EH (cell line): ENCODE measurements at places on chromosomes 11 and 22.

DNA sequence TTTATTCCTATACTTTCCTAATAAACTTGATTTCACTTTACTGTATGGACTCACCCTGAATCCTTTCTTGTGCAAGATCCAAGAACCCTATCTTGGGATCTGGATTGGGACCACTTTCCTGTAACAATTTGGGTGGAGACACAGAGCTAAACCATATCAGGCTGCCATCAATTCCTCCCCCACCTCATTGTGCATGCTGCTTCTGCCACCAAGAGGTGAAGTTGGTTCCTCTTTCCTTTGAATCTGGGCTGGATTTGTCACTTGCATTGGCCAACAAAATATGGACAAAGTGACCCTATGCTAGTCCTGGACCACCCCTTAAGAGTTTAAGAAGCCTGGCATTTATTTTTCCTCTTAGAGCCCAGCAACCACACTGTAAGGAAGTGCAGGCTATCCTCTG, 39.4 kb upstream of the CEP295 start:
- peak; percentile 30 for DNase-seq

GRCh38 chr11:65444314-65445051, 21.9 kb downstream of the NEAT1 start:
- peak; percentile 57 for DNase-seq

DNA sequence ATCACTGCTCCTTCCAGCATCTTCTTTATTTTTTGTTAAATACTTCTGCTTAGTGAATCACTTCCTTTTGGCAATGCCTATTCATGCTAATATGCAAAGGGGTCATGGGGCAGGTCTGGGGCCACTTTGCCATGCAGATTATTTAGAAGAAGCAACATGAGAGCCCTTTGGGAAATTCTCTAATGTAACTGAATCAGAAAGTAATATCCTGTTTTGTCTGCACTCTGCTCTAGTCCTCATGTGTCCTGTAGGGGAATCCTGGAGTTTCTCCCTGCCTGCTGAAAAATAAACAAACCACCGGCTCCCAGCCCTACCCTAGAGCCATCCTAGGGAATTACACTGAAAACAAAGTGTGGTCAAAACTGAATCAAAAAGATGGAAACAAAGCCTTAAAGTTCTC, 176.5 kb upstream of the POU2AF2 start:
- DNase-seq, result peak; percentile 88

GRCh38 chr22:46801826-46802607, 39.6 kb downstream of the TBC1D22A start:
- DNase-seq, result no peak

- DNase-seq, result no peak
Measured at GRCh38 chr11:131815590-131815989, 445.2 kb downstream of the NTM start.

DNA sequence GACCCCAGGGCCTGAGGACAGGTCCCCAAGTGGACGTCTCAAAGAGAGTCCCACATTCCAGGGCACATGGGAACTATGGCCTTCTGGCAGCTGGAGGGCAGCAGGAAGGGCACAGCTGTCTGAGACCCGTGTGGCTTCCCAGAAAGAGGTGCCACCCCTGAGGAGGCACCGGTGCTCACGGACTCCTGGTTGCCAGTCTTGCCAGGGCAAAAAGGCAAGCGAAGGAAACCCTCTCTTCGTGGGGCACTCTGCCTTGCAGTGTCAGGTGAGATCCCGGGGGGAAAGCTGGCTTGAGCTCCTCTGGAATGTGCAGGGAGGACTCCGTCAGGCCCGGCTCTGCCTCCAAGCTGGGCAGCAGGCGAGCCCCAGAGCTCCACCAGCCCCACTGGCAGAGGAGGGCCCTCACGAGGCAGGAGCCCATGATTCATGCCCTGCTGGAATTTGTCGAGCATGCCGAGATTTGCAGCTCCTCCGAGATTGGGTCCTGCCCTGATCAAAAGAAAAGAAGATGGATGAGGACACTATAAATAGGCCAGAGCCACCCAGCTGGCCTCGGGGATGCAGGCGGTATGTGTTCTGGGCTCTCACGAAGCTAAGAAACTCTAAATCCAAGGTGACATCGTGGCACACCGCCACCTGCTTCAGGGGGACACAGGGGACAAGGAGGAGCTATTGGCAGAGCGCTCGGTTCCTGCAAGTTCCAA, 9.9 kb upstream of the CELSR1 start:
- DNase-seq, result peak; percentile 91

DNA sequence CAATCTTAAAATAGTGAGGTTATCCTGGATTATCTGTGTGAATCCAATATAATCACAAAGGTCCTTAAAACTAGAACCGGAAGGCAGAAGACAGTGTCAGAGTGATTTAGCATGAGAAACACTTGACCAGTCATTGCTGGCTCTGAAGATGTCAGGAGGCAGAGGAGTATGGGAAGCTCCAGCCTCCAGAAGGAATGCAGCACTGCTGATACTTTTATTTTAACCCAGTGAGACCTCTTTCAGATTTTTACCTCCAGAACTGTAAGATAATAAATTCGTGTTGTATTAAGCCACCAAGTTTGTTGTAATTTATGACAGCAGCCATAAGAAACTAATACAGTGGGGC, 134.4 kb upstream of the ZC3H12C start:
- peak; percentile 11 for DNase-seq

- DNase-seq, result no peak
Measured at GRCh38 chr11:117572129-117572528, 224.9 kb downstream of the DSCAML1 start.

- no peak for DNase-seq
Measured at GRCh38 chr11:102604875-102605274, 20.3 kb downstream of the MMP20 start.

- DNase-seq, result no peak
Measured at GRCh38 chr11:2921742-2922493, 7.3 kb downstream of the PHLDA2 start.

- no peak for DNase-seq
Measured at GRCh38 chr22:44821741-44822475, 69.5 kb downstream of the ARHGAP8 start.

DNA sequence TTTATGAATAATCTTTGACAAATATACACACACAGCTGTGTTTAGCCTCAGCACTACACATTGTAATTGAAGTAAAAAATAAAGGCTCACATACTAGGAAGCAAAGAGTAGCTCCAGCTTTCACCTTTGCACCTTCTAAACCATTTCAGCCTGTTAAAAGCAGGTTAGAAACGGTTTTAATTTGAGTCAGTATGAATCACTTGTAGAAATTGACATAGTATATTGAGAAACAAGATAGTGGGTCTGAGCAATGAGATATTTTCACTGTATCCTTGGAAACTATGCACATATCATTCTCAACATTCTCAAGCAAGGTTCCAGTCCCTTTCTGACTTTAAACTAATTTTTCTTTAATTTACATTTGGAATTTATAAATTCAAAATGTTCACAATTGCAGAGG, 380.3 kb downstream of the AASDHPPT start:
- peak; percentile 46 for DNase-seq

GRCh38 chr11:65388731-65389130, 2.3 kb downstream of the FRMD8 start:
- DNase-seq, result no peak

DNA sequence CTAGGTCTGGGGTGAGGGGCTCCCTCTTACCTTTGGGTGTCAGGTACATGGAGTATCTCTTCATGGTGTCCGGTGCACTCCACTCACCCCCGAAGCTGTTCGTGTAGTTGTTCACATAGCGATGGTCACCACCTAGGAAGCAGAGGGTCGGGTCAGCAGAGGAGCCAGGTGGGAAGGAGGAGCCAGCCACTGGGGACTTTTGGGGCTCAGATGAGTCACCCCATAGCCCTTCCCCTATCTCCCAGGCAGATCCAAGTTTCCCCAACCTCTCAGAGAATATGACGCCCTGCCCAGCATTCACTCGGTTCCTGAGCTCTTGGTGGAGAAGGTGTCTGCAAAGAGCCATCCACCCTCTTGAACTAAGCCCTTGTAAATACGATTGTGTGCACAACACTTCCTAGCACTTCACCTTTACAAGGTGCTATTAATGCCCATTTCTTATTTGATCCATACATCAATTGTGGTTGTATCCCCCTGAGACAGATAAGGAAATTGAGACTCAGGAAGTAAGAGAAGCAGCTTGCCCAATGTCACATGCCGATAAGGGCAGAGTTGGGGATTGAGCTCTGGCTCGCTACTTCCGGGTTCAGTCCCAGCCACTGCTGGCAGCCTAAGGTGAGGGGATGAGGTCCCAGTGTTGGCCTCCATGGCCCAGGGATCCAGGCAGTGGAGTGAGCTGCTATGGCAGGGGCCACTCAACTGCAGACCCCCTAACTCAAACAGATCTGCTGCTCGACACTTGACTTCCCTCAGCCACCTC, 14.8 kb downstream of the TRIM29 start:
- DNase-seq, result no peak

GRCh38 chr11:115500547-115501501, 3.4 kb downstream of the CADM1 start:
- no peak for DNase-seq

GRCh38 chr11:82732348-82732733, 1.3 kb downstream of the FAM181B start:
- no peak for DNase-seq

DNA sequence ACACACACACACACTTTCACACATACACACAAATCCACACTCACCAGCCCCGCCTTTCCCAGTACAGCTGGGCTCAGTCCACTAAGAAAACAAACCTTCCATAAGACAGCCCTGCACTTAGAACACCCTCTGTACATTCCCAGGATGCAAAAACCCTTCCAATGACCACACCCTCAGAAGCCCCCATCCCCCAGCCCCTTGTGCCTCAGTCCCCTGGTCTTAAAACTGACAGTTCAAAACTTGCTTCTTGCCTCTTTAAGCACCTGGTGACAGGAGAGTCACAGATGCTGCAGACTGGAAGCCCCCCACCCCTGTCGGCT, 23.0 kb downstream of the APLNR start:
- DNase-seq, result no peak

- no peak for DNase-seq
Measured at GRCh38 chr11:12215181-12215593, 104.8 kb downstream of the MICAL2 start.
